Inflammatory macrophage (primary cell): ENCODE measurements at places on chromosomes 11 and 22.

DNA sequence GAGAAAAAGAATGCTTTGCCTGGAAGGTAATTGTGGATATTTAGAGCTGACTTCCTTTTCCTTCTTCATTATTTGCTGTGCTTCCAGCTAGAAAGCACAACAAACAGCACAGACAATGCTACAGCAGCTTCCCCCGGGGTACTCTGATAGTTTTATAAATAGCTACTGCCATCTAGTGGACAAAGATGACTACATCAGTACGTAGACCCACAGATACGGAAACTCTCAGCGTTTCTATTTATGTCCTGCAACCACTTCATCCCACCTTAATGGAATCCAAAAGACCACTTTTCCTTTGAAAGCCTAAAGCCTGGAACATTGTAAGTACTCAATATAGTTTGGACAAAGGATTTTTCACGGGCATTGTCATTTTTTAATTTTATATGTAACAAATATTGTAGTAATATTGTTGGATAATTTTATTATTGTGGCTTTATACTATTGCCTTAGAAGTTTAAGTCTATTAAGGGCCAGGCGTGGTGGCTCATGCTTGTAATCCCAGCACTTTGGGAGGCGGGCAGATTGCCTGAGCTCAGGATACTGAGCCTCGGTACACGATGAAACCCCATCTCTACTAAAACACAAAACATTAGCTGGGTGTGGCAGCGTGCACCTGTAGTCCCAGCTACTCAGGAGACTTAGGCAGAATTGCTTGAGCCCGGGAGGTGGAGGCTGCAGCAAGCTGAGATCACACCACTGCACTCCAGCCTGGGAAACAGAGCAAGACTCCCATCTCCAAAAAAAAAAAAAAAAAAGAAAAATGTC, 7.5 kb downstream of the HSPA8 start:
- peak; percentile 81 for DNase-seq

GRCh38 chr11:8040921-8041285, 40.1 kb upstream of the TUB start:
- no peak for DNase-seq

GRCh38 chr11:48184452-48184851, 32.2 kb upstream of the OR4B1 start:
- DNase-seq, result no peak

GRCh38 chr11:8107642-8108041, 26.6 kb downstream of the TUB start:
- no peak for DNase-seq

DNA sequence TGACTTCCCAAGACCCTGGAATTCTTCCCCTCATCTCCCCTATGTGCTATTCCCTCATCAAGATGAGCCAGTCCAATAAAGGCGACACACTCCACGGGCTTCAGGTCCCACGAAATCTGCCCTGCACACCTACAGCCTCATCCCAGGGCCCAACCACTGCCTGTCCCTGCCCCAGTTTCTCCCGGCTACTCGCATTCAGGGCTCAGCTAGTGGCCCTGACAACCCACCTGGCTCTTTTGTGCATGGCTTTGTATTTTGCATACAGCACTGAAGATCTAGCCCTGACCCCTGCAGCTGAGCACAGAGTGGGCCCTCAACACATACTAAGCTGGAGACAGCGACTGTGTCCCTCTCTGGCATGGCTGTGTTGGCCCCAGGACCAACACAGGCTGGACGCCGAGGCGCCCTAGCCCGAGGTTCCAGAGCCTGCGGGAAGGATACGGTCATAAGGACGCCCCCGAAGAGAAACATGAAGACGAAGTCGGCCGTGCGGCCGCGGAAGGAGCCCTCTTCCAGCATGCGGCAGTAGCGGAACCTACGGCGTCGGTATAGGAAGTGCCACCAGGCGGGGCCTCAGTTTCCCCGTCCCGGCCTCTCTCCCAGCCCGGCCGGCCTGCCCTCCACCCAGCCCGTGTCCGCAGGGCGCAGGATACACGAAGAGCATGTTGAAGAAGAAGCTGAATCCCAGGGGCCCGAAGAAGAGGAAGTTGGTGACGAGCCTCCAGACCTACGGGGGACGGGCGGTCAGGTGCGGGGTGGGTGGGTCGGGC, 710 bp downstream of the DERL3 start:
- no peak for DNase-seq

DNA sequence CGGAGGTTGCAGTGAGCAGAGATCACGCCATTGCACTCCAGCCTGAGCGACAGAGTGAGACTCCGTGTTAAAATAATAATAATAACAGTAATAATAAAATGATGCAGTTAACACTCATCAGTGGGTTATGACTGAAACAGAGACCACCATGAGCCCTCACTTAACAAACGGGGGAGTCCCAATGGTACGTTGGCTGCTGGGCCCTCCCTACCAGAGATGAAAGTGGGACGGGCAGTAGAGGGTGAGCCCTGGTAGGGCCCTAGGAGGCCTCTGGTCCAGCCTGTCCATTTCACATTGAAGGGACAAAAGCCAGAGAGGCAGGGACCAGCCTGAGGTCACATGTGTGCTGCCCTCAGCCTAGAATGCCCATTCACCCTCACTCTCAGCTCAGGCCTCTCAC, 13.7 kb upstream of the KIAA0930 start:
- no peak for DNase-seq

DNA sequence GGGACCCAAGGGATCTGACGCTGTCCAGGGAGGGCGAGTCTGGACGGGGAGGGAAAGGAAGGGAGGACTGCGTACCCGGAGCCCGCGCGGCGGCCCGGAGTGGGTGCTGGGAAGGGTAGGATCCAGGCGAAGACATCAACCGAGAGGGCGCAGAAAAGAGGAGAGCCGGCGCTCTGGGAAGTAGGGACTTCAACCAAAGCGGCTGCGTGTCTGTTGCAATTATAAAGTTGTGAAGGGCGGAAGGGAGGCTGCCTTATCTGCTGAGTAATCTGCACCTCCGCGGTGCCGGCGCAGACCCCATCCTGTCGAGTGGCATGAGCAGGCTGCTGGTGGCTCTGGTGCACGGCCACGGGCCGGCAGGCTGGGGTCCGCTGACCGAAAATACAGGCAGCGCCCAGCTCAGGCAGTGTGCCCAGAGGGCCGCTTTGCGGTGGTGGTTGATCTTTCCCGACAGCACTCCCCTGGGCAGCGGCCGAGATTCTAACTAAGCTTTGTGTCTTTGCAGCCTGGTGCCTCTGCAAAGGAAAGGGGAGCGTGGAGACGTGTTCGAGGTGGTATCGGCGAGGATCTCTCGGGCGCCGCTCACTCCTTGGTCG, 978 bp downstream of the C11orf87 start:
- no peak for DNase-seq

GRCh38 chr22:27987557-27987956, 68.5 kb upstream of the PITPNB start:
- no peak for DNase-seq

DNA sequence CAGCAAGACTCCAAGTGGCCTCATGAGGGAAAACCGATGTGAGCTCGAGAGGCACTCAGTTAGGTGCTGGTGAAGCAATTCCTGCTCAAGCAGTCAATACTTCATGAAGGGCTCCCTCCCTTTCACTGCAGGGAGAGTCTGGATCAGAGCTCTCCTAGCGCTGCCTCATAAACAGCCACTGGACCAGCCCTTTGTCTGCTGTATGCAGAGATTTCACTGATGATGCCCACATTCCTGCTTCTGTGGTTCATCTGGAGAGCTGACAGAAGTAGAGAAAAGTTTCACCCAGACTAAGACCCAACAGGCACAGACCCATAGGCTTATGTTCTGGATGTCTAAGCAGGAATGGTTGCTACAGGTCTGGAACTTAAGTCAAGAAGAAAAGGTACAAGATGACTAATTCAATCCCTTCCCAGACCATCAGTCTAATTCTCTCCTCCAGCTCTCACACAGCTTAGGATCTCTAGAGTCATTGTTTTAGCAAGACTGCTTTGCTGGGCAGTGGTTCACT, 4.0 kb downstream of the UCP2 start:
- no peak for DNase-seq

DNA sequence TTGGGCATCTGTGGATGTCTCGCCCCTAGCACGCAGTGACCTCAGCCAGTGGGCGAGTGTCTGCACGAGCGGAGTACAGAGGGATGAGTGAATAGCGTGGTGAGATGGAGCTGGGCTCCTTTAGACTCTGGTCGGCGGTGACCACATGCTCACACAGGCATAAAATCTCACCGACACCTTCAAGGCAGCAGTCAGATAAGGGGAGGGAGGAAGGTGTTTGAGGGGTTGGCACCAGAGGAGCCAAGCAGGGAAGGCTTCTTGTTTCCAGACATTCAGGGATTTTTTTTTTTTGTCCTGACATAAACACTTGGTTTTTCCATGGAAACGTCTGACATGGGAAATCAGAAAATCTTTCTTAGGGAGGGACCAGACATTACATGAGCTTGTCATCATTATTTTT, 35.8 kb downstream of the GRIK4 start:
- DNase-seq, result no peak

DNA sequence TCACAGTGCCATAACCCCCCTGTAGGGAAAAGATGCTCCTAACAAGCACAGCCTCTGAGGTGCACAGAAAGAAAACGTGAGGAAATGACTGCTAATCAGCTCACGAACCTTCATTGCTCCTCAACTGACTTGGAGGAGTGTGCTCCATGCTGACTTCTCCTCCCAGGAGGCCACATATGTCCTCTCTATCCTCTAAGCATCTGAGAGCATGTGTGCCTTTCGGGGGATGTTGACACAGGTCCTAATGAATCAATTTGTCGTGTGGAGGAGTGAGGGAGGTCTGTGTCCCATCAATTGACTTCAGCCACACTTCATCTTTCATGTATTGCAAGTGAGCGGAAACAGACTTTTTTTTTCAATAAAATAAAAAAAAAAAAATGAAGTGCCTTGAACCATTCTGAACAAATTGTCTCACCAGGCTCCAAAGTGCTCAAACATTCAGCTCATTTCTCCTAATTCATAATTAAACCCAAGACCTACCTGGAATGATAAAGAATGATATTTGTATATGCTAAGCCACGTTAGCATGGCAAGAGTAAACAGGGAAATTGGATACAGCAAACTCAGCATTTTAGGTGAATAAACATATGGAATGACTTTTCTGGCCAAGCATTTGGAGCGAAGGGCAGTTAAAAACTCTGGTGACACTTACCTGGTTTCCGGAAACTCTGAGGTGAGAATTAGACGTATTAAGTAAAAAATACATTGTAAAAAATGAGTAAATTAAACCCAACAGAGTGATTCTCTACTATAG, 317.6 kb upstream of the FAT3 start:
- no peak for DNase-seq

- DNase-seq, result no peak
Measured at GRCh38 chr11:127461241-127462064, 460.9 kb upstream of the KIRREL3 start.

- DNase-seq, result no peak
Measured at GRCh38 chr11:121281698-121282097, 10.9 kb upstream of the SC5D start.

DNA sequence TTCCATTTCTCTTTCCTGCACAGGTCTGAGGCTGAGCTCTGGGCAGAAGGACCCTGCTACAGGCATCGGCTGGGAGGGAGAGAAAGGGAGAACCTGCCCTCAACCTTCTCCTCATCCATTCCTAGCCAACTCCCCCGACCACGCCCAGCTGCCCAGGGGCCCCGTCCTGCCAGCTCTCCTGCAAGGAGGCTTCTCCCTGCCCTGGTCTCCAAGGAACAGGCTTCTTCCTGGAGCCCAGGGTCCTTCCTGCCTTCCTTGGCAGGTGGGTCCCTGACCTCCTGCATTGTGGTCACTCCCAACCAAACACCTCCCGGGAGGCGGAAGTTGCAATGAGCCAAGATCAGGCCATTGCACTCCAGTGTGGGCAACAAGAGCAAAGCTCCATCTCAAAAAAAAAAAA, 12.5 kb upstream of the HMOX1 start:
- no peak for DNase-seq

- no peak for DNase-seq
Measured at GRCh38 chr11:105577641-105578040, 32.2 kb upstream of the GRIA4 start.

DNA sequence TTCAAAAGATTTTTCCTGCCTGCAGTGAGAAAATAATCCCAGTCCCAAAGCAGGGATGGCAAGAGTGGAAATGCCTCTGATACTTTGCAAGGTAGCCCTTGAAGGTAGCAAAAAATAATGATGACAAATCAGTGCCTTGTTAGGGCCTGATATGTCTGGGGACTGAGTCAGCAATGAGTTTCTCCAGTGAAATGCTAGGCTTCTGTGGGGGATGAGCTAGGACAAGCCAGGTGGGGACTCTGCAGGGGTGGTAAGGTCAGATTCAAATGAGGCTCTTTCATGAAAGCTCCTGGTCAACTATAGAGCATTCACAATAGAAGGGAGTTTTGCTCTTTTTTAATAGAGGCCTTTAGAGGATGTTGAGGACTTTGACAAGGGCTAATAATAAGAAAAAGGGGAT, 77.7 kb downstream of the ME3 start:
- DNase-seq, result no peak

GRCh38 chr22:33325232-33326004, 267.2 kb upstream of the SYN3 start:
- DNase-seq, result no peak

GRCh38 chr11:60221692-60222091, 21.2 kb downstream of the MS4A4E start:
- DNase-seq, result peak; percentile 28

- peak; percentile 28 for DNase-seq
Measured at GRCh38 chr11:94741022-94741679, 27.0 kb upstream of the AMOTL1 start.

- no peak for DNase-seq
Measured at GRCh38 chr11:120894202-120894985, 129.5 kb upstream of the TBCEL start.

DNA sequence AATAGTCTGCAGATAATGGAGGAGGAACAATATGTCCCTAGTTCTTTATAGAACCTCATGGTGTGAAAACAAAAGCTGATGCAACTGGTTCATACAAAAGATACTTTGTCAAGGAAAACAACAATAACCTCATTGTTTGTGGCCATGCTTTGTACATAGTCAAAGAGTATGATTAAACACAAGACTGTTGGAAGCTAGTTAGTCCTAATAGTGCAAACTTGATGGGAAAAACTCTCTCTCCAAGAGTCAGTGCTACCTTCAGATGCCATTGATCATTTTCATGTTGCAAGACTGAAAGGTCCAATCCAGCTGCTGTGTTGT, 20.1 kb upstream of the PLAAT2 start:
- DNase-seq, result no peak

DNA sequence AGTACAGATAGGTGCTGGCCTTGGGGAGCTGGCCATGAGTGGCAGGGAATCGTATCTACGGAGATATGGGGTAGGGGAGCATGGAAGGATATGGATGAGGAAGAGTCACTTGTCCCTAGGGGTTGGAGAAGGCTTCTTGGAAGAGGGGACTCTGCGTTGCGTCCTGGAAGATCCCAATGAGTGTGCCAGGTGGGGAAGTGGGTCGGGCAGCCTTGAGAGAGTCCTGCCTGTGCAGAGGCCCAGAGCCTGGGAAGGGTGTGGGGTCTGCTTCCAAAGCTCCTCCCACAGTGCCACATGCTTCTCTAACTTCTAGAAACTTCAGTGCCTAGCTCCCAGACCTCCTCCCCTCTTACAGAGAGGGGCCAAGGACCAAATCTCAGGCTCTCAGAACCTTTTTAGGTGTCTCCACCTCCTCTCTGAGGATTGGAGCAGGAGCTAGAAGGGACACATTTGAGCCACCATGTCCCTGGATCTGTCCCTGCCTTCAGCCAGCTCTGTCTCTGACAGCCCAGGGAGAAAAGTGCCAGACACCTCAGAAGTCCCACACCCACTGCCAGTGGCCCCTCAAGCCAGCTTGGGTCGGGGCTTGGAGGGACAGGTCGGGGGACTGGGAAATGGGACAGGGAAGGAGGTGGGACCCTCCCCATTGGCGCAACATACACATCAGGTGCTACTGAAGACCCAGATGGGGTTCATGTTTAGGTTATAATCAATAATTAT, 11.0 kb downstream of the RHBDD3 start:
- DNase-seq, result no peak

GRCh38 chr11:65851083-65851579, 6.8 kb downstream of the CFL1 start:
- DNase-seq, result peak; percentile 35
